Stimulated activated CD8-positive, alpha-beta memory T cell treated with anti-CD3 and anti-CD28 coated beads, Interleukin-15, amount 100 ng/mL, for 24 hours (primary cell): ENCODE measurements at places on chromosomes 1 and 21.

DNA sequence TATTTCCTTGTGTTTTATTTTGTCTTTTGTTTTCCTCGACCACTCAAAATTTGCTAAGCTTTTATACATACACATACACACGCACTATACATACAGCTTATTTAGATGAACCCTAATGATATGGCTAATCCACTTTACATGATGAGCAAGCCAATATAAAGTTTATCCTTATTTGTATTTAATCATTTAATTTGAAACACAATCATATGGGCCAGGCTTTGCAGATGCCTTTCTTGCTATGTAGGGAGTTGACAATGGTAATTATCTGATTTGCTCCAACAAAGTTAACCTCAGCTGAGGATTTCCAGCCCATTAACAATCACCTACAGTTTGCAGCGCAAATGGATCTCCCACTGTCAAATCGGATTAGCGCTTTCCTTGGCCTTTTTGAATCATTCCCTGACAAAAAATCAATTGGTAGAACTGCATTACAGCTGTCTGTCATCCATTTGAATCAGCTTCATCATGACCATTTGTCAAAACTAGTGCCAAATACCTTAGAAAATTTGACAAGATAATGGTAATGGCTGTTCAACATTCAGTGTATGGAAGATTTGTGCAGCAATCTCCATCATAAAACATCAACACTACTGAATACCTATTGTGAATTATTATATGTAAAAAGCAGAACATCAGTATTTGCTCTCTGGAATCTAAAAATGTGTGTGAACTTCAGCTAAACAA lies 352.6 kb downstream of the MRPL39 start:
- no peak for DNase-seq

DNA sequence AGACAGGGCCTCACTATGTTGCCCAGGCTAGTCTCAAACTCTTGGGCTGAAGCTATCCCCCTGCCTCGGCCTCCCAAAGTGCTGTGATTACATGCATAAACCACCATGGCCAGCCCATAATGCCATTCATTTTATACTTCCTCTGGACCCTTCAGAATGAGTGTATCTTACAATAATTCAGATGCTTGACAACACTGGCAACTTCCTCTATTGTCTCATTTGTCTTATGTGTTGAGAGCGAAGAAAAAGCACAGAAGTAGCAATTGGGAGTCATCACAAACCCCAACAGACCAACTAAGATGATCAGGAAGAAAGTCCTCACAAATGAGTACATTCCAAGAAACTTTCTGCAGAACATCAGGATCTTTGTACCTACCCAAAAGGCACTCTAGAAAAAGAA lies 191.9 kb downstream of the RERE start:
- DNase-seq = no peak

DNA sequence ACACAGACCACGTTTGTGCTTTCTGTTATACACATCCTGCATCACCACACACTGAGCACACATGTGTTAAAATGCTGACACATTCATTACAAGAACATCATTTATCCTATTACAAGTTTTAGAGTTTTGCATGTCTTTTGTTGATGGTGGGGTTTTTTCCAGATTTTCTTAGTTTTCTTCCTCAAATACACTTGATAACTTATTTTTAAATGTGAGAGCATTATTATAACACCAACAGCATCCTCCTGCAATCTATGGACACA lies 67.3 kb downstream of the TGFBR3 start:
- DNase-seq = no peak

DNA sequence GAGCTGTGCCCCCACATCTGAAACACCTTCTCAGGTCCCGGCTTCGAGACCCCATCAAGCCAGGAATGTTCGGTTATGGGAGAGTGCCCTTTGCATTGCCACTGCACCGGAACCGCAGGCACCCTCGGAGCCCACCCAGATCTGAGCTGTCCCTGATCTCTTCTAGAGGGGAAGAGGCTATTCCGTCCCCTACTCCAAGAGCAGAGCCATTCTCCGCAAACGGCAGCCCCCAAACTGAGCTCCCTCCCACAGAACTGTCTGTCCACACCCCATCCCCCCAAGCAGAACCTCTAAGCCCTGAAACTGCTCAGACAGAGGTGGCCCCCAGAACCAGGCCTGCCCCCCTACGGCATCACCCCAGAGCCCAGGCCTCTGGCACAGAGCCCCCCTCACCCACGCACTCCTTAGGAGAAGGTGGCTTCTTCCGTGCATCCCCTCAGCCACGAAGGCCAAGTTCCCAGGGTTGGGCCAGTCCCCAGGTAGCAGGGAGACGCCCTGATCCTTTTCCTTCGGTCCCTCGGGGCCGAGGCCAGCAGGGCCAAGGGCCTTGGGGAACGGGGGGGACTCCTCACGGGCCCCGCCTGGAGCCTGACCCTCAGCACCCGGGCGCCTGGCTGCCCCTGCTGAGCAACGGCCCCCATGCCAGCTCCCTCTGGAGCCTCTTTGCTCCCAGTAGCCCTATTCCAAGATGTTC lies 4.3 kb downstream of the ADAMTSL4 start:
- no peak for DNase-seq

GRCh38 chr1:159315381-159315780 lies 13.2 kb downstream of the FCER1A start:
- DNase-seq = no peak

DNA sequence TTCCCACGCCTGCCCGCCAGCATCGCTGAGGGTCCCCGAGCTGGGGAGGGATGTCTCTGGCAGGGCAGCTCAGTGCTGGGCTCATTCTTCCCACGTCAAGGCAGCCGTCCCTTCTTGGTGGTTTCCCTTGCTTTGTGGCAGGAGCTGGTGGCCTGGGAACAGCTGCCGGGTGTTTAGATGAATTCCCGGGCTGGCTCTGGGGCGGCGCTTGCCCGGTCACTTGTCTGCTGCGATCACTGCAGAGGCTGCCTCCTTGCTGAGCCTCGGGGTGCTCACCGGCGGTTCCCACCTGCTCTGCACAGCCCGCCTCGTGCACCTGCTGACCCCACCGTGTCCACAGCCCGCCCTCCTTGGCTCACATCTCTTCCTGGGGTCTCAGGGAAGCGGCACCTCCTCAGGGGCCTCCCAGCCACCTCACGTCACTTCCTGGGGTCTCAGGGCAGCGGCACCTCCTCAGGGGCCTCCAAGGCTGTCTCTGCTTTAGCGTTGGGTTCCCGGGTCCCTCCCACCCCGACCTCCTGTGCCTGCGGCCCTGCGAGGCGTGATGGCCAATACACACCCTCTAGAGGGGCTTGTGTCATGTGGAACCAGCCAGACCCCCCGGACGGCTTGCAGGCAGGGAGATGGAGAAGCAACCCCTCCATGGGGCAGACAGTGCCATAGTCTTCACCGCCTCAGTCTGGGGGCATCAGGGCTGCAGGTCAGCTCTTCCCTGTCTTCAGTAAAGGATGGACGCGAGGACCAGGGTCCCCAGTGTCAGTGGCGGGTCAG lies 13.5 kb downstream of the COL18A1 start:
- no peak for DNase-seq

DNA sequence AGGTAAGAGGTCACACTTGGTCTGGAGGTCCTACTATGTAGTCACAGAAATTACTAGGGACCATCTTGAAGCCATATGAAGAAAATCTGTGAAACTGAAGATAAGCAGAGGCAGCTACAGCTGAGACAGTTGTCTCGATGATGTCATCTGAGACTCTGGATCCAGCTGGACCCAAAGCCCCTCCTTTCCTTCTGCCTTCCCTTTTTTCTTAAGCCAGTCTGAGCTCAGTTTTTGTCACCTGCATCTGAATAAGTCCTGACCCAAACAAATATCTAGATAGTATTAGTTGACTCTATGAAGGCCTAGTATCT lies 143.3 kb downstream of the ETS2 start:
- no peak for DNase-seq

- no peak for DNase-seq
Observed at GRCh38 chr21:46399129-46399528, 59.6 kb upstream of the DIP2A start.

DNA sequence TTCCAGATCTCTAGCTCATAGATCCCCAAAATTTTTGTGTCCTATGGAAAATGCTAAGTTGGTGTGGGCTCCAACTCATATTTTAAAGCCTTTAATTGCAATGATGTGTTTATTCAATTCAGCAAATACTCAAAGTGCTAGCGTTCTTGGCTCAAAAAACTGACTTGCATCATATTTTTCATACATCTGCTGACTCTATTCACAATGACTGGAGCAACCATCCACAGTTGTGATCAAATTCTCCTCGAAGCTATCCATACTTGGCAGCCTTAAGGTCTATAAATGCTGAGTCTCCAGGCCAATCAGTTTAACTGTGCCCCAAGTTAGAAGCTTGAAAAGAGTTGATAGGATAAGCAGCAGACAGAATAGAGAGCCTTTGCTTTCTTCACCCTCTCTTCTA lies 2.9 kb upstream of the ATP1A1 start:
- DNase-seq = no peak

DNA sequence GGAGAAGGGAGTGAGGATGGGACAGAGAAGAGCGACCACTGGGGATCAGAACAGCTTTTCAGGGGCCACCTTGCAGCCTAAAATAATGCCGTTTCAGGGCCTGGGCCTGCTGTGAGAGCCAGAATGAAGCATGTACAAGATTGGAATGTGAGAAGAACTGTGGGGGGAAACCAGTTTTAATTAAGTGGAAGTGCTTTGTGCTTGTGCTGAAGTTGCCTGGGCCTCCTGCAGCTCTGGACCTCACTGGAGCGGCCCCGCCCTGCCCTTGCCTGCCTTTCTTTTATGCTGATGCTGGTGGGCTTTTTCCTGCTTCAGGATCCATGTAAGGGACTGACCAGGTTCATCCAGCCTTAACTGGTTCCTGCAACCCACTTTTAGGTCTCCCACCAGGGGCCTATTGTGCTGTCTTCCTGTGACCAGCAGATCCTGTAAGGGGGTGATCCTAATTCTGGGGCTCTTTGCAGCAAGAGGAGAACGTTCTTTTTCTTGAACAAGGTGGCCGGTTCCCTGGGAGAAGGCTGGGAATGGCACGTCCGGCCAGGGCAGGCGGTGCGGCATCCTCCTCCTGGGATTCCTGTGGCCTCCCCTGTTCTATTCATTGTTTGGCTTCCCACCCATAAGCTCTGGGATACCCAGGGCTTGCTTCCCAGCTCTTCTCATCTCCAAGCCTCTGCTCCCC lies 3.2 kb downstream of the C1orf226 start:
- no peak for DNase-seq

DNA sequence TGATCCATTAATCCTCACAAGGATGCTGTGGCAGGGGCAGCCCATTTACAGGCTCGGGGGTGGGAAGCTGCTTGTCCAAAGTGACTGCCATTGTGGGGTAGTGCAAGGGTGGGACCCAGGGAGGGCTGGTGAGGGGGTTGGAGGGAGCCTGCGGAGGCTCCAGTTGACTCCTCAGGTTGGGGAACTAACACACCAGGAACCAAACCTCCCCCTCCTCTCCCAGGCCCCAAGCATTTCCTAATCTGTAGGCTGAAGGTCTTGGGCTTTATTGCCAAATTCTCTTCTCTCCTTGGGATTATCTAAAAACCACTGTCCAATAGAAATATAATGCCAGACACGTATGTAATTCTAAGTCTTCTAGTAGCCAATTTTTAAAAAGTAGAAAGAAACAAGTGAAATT lies 18.2 kb downstream of the IKBKE start:
- no peak for DNase-seq

GRCh38 chr21:16363518-16363917 lies 633.7 kb downstream of the USP25 start:
- DNase-seq = no peak

DNA sequence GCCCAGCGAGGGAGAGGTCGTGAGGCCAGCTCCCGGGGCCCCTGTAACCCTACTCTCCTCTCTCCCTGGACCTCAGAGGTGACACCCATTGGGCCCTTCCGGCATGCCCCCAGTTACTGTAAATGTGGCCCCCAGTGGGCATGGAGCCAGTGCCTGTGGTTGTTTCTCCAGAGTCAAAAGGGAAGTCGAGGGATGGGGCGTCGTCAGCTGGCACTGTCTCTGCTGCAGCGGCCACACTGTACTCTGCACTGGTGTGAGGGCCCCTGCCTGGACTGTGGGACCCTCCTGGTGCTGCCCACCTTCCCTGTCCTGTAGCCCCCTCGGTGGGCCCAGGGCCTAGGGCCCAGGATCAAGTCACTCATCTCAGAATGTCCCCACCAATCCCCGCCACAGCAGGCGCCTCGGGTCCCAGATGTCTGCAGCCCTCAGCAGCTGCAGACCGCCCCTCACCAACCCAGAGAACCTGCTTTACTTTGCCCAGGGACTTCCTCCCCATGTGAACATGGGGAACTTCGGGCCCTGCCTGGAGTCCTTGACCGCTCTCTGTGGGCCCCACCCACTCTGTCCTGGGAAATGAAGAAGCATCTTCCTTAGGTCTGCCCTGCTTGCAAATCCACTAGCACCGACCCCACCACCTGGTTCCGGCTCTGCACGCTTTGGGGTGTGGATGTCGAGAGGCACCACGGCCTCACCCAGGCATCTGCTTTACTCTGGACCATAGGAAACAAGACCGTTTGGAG lies 23.7 kb upstream of the TNFRSF1B start:
- no peak for DNase-seq

DNA sequence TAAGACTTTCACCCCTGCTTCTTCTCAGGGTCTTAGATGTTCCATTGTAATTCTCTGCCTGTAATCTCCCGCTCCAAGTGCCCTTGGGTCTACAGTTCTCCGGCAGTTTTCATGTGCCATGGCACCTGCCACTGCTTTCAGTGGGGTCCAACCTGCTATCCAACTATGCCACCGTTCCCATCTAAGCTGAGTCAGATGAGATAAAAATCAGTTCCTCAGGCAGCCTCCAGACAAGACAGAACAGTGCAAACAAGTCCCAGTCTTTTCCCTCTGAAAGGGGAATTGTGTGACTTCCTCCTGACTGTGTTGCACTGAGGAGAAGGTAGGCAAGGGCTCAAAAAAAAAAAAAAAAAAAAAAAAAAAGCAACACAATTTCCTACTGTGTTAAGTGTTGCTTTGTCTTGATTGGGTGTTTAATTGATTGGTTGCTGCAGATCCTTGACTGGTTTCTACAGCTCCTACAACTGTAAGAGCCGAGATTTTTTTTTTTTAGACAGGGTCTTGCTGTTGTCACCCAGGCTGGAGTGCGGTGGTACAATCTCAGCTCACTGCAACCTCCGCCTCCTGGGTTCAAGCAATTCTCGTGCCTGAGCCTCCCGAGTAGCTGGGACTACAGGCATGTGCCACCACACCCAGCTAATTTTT lies 50.7 kb downstream of the EBNA1BP2 start:
- DNase-seq = no peak

DNA sequence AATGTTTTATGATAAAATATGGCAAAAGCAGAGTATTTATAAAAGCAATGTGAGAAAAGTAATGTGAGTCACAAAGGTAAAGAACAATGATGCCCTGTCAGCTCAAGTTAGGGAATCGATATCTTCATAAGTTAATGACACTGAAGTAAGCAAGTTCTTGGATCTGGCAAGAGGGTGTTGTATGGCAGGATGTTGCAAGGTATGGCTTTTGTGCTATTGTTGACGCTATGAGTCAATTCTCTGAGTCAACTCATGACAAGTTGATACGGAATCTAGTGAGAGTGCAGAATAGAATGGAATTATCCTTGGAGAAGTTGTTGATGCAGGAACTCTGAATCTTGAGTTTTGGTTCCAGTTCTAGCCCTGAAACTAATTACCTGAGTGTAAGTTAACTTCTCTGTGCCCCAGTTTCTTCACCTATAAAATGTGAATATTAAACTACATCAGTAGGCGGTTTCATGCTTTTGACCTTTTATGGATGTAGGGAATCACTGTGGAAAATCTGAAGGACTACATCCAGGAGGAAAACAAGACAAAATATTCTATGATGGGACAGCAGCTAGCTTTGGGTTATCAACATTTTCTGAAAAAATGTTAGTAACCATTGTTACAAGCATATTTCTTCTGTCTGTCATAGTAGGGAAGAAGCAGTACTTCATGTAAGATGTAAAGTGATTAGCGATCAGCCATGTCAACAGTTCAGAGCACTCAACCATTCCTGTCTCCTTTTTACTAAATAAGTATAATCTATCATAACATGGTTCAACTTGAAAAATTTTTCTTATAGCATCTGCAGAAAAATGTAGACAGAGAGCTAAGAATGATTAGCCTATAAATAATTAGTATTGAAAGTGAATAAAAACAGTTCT lies 96.9 kb downstream of the ATP6V1G3 start:
- no peak for DNase-seq
